ENCODE measurements at places on chromosomes 16 and 17. TPM values are rescaled to one million over a fixed set of nuclear protein-coding genes. Genes with fewer than 3 reads are reported as not detected.

The NOD2 gene
- total RNA-seq: 0.36 TPM

The AFMID gene
- 27.6 TPM for total RNA-seq

The DCAF7 gene
- 44.4 TPM for total RNA-seq

The CRHR1 gene
- total RNA-seq: 7.5 TPM

The PRDM7 gene
- total RNA-seq: not detected

The CDRT15 gene
- not detected for total RNA-seq

The ATP2A1 gene
- 0.18 TPM for total RNA-seq

The TMC7 gene
- total RNA-seq: 2.7 TPM

The PLLP gene
- total RNA-seq: 2.2 TPM

The GDPD3 gene
- 1.1 TPM for total RNA-seq

The SLC5A11 gene
- total RNA-seq: not detected

The KDM6B gene
- total RNA-seq: 16.2 TPM

The TEN1 gene
- total RNA-seq: 7.5 TPM

The BAIAP3 gene
- 8.8 TPM for total RNA-seq

The CASKIN2 gene
- total RNA-seq: 7.3 TPM

The OTOA gene
- total RNA-seq: 0.36 TPM

The C16orf86 gene
- 1.4 TPM for total RNA-seq

The TBC1D3G gene
- total RNA-seq: not detected

The HNF1B gene
- total RNA-seq: not detected

The KRTAP4-9 gene
- not detected for total RNA-seq

The LLGL2 gene
- total RNA-seq: 1.1 TPM

The SDK2 gene
- 5.4 TPM for total RNA-seq

The TEKT1 gene
- total RNA-seq: 3.2 TPM

The KRTAP2-3 gene
- not detected for total RNA-seq

The AANAT gene
- total RNA-seq: 0.27 TPM

The CCDC144A gene
- total RNA-seq: 15.0 TPM

The QPRT gene
- total RNA-seq: 7.6 TPM

The TBC1D3H gene
- not detected for total RNA-seq

The KIAA0513 gene
- total RNA-seq: 32.9 TPM

The ZNF18 gene
- total RNA-seq: 13.2 TPM

The GJD3 gene
- total RNA-seq: 0.45 TPM

The DNAI2 gene
- total RNA-seq: 0.45 TPM

The TCAP gene
- 1.7 TPM for total RNA-seq

The PDILT gene
- not detected for total RNA-seq

The IGF2BP1 gene
- 8.5 TPM for total RNA-seq

The APOBR gene
- total RNA-seq: 0.09 TPM

The KRT39 gene
- total RNA-seq: not detected

All from cerebellum (tissue), 4 donors.